AG08395 (cell line): ENCODE measurements at places on chromosomes 12 and 14.
A peak's percentile ranks its signal among the peaks of the same experiment; 100 is the strongest.

GRCh38 chr12:39357041-39357440, 85.9 kb downstream of the KIF21A start:
- DNase-seq: no peak

- DNase-seq: peak; percentile 90
Observed at GRCh38 chr14:104689109-104689880, at the start of gene INF2. TSS of gene INF2 (plus strand) at chr14:104689618. CDS start at chr14:104701366, 11,748 bp downstream.

GRCh38 chr14:54533100-54533499, 23.4 kb downstream of the CGRRF1 start:
- DNase-seq: no peak

- no peak for DNase-seq
Observed at GRCh38 chr14:83706231-83706954, 1823.6 kb upstream of the FLRT2 start.

- DNase-seq: no peak
Observed at GRCh38 chr12:27766587-27766986, 13.4 kb upstream of the KLHL42 start.

DNA sequence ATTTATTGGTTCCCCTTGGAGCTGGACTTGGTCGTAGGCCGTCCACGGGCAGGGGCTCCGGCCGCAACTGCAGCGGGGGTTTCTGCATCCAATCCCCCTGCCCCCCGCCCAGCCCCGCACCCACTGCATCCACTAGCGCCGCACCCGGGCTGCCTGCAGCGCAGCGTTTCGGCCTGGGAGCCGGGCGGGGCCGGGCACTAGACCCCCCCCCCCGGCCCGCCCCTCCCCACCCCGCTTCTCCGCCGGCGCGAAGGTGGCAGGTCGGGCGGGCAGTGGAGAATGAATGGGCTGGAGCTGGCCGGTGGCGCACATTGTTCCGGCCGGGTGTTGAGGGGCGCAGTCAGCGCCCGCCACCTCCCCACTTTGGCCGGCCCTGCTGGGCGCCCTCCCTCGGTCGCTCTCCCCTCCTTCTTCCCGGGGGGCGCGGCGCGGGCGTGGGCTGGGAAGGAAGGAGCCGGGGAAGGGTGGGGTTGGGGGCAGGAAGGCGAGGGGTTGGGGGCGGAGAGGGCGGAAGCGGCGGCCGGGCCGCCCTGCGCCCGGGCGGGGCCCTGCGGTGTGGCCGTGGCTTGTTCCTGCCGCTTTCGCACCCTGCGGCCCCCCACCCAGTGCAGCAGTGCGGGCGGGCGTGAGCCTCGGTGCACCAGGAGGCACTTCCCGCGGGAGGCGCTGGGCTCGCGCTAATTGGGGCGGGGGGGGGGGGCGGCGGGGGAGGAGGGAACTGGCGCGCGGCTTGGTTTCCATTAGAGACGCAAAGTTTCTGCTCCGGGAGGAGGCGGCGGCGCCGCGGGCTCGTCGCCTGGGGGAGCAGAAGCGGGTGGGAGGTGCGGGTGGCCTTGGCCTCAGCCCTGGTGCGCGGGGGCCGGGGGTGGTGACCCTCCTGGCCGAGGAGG, 841 bp downstream of the CALM1 start:
- peak; percentile 51 for DNase-seq

DNA sequence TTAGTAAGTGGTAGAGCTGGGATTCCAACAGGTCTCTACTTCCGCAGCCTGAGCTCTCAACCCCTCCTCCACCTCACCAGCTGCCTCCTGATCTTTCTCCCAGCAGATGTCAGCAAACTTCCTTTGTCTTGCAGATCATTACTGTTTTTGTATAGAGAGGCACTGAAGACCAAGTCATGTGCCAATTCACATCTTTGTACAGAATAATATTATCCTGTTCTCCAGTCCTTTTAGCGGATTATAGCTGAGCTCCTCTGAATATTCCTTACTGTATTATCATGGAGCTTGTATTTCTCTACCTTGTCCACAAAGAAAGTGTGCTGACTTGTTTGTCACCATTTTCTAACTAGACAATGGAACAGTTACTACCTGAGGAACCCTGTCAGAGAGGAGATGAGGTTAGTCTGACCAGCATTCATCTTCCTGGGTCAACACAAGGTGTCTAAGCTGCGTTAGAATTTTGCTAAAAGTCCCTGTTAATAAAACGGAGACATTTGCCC, 142.3 kb upstream of the ARHGAP5 start:
- DNase-seq: peak; percentile 56

DNA sequence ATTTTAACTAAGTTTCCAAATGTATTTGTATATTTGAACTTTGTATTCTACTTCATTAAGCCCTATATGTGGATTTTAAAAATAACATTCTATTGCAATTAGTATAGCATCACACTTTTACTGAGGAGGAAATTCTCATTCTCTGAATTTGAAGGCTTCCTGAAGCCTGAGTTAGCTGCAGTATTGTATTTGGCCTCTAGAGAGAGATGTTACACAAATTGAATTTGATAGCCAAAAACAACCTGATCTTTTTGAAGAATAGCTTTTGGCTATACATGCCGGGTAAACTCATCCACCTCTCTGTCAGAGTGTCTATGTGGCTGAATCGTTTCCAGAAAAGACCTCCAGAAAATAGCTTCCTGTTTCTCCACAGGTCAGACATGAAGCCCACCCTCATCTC, 316.5 kb upstream of the OR4E1 start:
- no peak for DNase-seq

GRCh38 chr12:50934981-50935807, 17.1 kb upstream of the HIGD1C start:
- DNase-seq: peak; percentile 41

GRCh38 chr12:80946591-80946990, 8.9 kb upstream of the LIN7A start:
- DNase-seq: peak; percentile 43

DNA sequence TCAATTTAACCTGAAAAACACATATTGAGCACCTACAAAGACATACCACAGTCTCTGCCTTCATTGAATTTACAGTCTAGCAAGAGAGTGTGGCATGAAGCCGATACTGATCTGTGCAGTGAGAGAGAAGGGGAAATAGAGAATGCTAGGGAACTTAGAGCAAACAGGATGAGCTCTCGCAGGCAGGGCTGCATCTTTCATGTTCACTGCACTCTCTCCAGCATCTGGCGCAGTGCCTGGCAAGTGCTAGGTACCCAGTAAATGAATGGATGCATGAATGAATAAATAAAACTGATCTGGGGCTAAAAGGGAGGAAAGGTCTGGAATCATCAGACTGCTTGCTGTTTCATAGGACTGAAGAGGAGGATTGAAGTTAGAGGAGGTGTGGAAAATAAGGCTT, 256.5 kb upstream of the NPAS3 start:
- no peak for DNase-seq

- no peak for DNase-seq
Observed at GRCh38 chr14:70886421-70887206, 20.6 kb upstream of the PCNX1 start.

- peak; percentile 67 for DNase-seq
Observed at GRCh38 chr12:18998343-18999261, 130.9 kb upstream of the PLEKHA5 start.

DNA sequence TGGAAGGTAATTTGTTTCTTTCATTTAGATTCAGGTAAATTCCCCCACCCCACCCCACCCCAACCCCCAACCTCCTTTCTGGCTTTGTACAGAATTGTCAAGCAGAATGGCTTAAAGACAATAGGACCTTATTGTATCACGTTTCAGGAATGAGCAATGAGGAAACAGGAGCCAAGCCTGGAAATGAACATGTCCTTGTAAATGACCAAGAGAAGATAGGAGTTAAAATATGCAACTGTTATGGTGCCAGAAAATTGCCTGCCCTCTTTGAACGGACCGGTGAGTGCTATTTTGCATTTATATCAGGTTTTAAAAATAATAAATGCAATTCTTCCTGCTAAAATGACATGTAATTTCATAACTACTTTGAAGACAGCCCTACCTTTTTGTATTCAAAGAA, 141.6 kb upstream of the PELI2 start:
- DNase-seq: no peak

- peak; percentile 31 for DNase-seq
Observed at GRCh38 chr12:75489613-75490210, 9.2 kb downstream of the GLIPR1 start.

DNA sequence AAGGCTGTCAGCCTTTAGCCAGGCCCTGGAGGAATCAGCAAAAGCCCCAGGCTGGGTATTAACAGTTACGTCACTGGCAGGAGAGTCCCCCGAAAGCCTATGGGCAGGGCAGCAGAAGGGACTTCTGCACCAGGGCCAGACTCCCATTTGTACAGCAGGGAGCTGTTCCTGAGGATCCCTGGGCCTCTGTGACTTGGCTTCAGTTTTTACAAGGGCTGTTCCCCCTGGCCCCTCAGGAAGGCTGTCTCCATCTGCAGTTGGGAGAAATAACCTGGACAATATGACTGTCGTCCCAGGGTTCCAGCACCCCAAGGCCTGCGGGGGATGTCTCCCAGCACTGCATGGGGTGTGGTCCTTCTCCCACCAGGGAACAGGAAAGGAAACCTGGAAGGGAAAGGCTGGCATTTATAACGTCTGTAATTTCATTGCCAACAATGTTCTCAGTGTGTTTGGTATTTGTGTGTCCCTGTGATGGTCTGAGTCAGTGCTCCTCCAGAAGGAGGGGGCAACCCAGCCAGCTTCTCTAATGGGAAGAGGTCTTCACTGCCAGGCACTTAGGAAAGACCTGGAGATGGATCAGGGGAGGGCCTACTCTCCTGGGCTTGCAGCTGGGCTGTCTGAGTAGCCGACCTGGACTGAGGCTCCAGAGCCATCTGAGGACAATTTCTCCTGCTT, 42.4 kb downstream of the ERH start:
- peak; percentile 85 for DNase-seq

GRCh38 chr12:4807813-4808212, 87.6 kb downstream of the GALNT8 start:
- DNase-seq: no peak

DNA sequence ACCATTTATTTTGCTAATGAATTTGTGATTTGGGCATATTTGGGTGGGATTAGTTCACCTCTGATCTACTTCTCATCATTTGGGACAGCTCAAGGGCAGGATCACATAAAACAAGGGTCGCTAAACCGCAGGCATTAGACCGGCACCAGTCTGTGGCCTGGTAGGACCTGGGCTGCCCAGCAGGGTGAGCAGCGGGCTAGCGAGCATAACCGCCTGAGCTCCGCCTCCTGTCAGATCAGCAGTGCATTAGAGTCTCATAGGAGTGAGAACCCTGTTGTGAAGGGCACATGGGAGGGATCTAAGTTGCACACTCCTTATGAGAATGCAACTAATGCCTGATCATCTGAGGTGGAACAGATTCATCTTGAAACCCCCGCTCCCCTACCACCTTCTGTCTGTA, 785.3 kb downstream of the TRHDE start:
- no peak for DNase-seq

DNA sequence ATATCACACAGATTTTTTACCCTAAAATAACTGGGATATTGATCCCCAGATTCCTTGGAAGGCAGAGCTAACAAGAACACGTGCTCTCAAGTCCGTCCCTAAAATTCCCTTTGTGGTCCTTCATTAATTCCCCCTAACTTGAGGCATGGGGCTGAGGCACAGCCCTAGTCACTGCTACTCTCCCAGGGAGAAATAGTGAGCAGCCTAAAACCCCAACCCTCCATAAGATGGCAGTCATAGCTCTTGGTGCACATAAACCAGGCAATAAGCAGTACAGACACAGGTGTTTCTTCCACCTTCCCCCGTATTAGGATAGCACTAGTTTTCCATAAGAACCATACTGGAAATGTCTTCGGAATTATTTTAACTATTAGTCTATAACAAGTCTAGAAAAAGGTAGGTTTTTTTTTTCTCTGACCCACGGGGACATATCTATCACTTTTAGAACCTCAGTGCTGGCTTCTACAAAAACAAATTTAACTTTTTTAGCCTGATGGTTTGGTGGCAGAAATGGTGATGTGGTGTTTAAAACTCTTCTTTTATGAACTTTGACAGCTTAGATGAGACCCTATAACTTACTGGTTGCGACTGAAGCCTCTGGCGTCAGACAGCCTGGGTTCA, 3.1 kb upstream of the ARHGEF40 start:
- DNase-seq: no peak

GRCh38 chr14:76117789-76118484, 33.8 kb upstream of the GPATCH2L start:
- no peak for DNase-seq

- peak; percentile 39 for DNase-seq
Observed at GRCh38 chr12:79127271-79127751, 262.7 kb downstream of the SYT1 start.

DNA sequence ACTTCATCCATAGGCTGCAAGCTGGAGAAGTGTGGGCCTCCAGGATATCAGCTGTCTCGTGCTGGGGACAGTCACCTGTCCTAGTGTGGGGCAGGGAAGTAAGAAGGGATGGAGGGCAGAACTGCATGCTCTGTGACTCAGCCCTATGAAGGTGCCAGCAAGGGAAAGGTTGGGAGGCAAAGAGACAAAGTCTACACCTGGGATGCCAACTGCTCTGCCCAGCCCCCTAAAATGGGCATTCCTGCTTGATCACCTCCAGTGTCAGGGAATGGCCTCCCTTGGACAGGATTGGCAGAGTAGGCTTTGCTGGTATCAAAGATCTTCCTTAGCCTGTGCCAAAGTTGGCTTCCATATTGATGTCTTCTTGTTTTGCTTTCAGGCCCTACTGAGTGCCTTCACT, 335.0 kb downstream of the BCL11B start:
- DNase-seq: no peak

GRCh38 chr12:116628989-116629388, 69.8 kb downstream of the MAP1LC3B2 start:
- DNase-seq: no peak

DNA sequence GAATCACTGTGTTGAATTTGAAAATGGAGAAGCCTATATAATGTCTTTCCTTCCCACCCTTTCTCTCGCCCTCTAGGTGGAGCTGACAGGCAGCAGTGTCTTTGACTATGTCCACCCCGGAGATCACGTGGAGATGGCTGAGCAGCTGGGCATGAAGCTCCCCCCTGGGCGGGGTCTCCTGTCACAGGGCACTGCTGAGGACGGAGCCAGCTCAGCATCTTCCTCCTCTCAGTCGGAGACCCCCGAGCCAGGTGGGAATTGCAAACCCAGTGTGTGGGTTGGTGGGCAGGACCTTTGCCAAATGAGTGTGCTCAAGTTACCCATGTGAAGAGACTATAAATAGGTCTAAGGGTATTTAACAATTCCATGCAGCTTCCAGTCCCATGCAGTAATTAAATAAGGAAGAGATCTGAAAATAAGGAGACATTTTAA, 274.7 kb downstream of the EGLN3 start:
- peak; percentile 29 for DNase-seq

GRCh38 chr12:71888521-71888920, 49.0 kb downstream of the TBC1D15 start:
- no peak for DNase-seq

DNA sequence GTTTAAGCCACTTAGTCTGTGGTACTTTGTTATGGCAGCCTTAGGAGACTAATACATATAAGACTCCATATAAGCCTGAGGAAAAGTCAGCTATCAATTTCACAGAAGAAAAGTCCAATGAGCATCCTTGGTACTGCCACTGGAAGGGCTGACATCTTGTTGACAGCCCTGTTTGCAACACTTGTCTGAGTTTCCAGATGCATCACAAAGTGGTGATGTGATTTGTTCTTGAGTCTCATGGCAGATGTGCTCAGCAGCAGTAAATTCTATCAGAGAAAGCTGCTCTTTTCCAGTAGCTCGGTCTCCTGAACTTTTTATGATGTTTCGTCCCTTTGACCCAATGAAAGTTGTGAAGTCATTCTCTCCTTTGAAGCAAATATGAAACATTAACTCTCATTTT, 54.3 kb downstream of the STON2 start:
- no peak for DNase-seq
